ENCODE measurements at places on chromosomes 3 and 15.

DNA sequence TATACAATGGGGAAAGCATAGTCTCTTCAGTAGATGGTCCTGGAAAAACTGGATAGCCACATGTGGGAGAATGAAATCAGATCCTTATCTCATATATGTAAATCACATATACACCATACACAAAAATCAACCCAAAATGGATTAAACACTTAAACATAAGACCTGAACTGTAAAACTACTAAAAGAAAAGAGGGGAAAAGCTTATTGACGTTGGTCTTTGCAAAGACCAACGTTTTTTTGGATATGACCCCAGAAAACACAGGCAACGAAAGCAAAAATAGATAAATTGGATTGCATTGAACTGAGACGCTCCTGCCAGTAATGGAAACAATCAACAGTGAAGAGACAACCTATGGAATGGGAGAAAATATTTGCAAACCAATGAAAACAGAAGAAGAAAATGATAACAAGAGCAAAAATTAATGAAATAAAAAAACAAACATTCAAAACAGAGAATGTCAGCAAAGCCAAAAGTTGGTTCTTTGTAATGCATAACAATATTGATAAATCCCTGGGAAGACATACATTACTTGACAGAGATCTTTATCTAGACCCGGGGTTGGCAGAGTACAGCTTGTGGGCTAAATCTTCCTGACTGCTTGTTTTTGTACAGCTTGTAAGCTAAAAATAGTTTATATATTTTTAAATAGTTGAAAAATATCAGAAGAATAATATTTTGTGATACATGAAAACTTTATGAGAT is 86.9 kb downstream of the NEO1 start:
- no peak for DNase-seq

- DNase-seq, result no peak
These were observed 342.1 kb downstream of the OCA2 start for GRCh38 chr15:27757052-27757451.

DNA sequence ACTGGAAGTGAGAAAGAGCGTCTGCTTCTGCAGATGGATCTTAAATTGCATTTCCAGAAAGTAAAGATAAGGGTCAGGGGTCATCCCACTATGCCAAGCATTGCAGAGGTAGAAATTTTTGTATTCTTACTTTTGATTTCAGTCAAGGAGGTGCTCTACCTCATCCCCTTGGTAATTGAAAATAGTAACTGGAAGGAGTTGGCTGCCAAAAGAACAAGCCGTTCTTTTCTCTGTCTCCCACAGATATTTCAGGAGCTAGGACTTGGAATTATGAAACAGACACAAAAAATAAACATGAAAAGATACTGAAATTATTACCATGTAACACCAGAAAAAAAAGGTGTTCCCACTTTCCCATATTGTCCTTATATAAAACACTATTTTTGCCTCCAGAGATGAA is 309.9 kb upstream of the UMPS start:
- no peak for DNase-seq

DNA sequence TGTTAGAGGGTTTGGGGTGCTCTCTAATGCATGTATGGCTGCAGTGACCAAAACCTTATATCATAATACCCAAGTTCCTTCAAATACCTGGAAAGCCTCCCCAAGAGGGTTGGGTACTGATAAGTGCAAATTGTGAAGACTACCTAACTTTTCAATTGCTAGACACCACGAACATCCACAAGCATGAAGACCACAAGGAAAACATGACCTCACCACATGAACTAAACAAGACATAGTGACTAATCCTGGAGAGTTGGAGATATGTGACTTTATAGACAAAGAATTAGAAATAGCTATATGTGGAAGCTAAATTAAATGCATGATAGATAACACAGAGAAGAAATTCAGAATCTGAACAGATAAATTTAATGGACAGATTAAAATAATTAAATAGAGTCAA is 23.9 kb upstream of the AADACL2 start:
- no peak for DNase-seq

GRCh38 chr3:29583861-29584260 is 303.0 kb downstream of the RBMS3 start:
- DNase-seq, result no peak

DNA sequence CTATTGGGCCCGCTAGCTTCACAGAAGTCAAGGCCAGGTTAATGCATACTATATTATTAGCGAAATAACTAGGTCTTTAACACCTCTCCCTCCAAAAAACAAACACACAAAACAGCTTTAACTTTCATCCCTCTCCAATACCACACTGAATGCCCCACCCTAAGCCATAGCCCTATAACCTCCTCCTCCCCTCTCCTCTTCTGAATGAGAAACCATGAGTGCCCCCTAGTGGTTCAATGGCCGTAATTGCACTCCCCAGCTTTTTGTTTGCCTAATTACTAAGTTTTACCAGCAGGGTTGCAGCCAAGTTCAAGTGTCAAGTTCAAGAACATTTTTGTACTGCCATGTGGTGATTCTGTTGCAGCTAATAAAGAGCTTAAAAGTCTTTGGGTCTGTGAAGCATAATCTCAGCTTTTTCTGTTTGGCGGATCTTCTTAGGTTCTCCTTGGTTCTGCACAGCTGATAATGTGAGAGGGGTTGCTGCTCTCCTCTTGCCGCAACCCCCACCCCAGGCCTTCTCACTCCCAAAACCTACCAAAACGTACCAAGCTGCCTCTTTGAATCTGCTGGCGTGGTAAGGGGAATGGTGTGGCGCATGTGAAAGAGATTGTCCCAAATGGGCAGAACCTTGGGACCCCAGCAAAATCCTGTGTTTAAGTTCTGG is 57.9 kb downstream of the RPL22L1 start:
- DNase-seq, result peak; percentile 78

DNA sequence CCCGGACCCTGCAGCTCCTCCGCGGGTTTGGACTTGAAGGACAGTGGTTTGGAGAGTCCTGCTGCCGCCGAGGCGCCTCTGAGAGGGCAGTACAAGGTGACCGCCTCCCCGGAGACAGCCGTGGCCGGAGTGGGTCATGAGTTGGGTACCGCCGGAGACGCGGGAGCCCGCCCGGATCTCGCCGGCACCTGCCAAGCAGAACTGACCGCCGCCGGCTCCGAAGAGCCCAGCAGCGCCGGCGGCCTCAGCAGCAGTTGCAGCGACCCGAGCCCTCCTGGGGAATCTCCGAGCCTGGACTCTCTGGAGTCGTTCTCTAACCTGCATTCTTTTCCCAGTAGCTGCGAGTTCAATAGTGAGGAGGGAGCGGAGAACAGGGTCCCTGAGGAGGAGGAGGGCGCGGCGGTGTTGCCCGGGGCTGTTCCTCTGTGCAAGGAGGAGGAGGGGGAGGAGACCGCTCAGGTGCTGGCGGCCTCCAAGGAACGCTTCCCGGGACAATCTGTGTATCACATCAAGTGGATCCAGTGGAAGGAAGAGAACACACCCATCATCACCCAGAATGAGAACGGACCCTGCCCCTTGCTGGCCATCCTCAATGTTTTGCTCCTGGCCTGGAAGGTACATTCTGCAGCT is 634 bp downstream of the MINDY2 start:
- DNase-seq, result no peak

GRCh38 chr3:151316267-151316991 is at the start of gene GPR87:
Gene GPR87, minus strand, starts transcription at chr3:151316820. Its CDS starts 16,720 bp downstream, at chr3:151300100.
- peak; percentile 88 for DNase-seq

- no peak for DNase-seq
These were observed 692 bp downstream of the SCAANT1 start for GRCh38 chr3:63911509-63911872.

DNA sequence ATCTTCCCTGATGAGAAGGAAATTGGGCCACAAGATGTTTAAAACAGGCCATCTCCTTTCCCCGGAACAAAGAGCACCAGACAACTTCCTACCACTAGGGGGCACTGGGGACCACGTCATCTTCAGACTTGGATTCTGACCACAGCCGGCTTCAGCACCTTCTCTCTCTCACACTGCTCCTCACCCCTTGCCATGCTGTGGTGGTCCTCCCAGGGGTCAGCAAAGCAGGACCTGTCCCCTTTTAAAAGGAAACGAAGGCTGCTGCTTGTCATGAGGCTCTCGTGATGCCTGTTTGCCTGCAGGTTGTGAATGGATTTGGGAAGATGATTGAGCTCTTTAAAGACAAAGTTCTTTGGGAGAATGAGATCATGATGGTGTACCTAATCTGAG is 16.2 kb downstream of the RFT1 start:
- DNase-seq, result peak; percentile 54

DNA sequence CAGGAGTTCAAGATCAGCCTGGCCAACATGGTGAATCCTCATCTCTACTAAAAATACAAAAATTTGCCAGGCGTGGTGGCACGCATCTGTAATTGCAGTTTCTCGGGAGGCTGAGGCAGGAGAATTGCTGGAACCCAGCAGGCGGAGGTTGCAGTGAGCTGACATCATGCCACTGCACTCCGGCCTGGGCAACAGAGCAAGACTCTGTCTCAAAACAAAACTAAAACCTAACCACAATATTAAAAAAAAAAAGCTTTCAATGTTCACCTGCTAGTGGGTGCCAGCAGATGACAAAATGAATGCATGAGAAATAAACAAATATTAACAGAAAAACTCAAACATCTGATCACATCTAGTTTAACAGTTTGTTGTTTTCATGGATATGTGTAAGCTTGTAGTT is 9.0 kb downstream of the SLC24A1 start:
- DNase-seq, result no peak

GRCh38 chr3:171049861-171050444 is 23.4 kb upstream of the SLC2A2 start:
- DNase-seq, result peak; percentile 45

DNA sequence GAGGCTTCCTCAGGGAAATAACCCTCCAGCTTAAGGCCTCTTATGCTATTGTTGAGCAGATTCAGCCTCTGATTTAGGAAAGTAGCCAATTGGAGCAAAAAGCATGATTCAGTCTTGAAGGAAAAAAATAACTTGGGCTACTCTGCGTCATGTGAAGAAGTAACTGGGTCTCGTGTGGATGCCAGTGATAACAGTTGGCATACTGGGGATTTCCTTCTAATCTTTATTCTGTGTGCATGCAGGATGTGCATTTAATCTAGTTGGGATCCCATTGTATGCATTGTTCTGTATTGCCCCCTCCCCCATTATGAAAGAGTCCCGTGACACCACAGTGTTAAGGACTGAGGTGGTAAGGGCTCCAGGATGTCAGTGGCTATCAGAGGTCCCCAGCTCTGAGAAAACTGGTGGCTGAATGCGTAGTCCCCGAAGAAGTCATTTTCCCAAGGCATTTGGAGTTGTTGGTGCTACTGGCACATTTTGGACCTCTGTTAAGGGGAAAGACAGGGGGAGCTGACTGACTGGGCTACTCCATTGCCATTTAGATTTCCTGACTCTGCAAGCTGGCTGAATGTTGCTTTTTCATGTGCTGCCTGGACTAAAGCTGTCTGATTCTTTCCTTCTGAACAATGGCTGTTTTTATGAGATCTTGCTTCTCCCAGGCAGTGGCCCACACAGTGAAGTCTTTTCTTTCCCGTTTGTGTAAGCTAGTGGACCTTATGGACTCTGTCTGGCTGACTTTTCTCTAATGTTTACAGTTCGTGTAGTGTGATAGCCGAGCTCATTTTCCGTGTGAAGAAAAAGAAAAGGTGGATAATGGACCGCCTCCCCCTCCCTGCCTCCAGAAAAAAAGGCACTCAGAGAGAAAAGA is 38.4 kb upstream of the TRAK1 start:
- no peak for DNase-seq

DNA sequence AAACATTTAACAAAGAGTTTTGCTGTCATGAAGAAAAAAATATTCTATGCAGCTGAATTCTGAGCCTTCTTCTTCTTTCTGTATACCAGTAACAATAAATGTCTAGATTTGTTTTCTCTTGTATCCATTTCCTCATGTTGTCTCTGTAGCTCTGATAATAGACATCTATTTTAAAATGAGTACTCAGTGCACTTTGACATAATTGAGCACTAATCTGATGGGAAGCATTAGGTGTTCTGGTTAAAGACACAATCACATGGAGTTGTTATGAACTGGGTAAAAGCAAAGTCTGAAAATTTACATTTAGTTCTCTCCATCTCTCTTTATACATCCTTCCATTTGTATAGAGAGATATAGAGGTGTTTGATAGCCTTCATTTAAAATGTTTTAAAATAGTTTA is 230.0 kb downstream of the BCHE start:
- no peak for DNase-seq

DNA sequence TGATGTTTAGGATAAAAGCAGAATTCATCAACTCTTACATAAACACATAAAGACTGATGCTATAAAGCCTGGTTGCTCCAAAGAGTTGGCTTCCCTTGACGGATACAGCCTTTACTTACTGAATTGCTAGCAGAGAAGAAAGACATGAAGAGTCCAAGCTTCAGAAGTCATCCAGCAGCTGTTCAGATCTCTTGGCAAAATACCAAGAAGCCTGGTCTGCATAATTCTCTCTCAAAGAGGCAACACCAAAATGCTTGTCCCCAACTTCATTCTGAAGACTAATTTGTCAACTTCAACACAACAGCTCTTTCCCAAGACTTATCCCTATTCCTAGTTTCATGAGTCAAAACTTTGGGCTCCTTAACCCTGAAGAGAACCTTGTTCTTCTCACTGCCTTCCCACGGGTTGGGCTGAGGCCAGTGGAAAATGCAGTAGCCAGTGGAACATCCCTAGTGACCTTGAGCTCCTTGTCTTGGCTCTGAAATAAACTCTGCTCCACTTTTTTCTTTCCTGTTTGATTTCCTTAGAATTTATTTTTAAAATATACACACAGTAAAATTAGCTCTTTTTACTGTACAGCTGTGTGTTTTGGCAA is 119.2 kb upstream of the THBS1 start:
- DNase-seq, result no peak

GRCh38 chr15:48688493-48688892 is 43.0 kb upstream of the FBN1 start:
- DNase-seq, result no peak
